Midbrain (tissue), 1 donor: ENCODE measurements at places on chromosomes 6 and 20.

- DNase-seq = no peak
Observed at GRCh38 chr6:147226163-147226724, 22.0 kb downstream of the STXBP5 start.

DNA sequence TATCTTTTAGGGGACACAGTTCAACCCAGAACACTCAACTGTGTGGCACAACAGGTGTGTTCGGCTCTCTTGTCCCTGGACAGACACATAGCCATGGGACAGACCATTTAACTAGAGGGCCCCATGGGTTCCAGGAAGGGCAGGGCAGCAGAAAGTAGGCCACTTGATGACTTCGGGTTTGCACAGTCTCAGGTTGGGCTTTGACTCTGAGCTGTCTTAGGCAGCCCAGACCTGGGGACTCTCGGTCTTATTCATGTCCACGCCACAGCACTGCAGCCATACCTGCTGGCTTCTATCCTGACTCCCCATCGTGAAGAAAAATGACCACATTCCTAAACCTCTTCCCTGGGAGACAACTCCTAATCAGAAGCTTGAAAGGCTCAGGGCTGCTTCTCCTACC is 146.1 kb upstream of the AKAP12 start:
- DNase-seq = no peak

DNA sequence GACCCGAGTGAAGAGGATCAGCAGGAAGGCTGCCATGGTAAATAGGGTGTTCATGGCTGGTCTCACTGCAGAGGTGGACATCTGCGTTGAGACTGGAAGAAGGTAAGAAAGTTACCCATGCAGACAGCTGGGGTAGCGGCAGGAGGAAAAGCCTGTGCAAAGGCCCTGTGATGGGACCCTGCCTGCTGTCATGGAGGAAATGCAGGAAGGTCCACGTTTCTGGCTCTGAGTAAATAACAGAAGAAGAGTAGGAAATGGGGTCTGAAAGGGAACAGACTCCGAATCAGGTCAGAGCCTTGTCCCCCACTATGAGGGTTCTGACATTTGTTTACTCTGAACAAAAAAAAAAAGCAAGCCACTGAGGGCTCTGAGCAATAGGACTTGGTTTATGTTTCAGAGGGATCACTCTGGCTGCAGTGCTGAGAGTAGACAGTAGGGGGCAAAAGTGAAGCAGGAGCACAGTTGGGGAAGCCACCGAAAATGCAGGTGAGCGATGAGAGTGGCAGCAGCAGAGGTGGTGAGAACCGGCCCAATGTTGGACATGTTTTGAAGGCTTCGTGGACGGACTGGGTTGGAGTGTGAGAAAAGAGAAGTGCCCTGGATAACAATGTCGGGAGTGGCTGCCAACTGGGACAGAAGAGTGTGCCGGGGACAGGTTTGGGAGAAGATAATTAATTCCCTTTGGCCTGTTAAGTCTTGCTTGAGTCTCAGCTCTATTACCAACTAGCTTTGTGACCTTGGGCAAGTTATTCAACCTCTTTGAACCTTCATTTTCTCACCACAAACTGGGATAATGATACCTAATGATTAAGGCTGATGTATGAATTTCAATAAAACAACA is 57.9 kb upstream of the MAP7 start:
- peak; percentile 43 for DNase-seq

DNA sequence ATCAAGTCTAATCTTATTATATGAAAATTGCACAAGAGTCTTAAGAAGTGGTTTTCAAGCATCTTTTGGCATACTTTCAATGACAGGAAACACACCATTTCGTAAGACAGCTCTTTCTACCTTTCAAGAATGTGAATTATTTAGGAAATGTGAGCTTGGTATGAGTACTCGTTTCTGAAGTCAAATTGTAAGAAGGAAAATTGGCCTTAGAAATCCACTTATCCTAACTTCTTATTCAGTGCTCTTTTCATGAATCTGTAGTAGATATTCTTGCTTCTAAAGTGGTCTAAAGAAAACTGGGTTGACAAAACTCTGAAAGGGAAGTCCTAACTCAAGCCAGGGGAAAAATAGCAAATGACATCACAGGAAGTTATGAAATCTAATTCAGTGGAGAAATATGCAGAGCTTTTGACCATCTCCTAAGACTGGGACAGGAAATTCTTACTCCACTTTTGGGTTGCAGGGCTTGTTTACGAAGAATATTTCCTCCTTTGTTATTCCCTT is 38.5 kb upstream of the OGFRL1 start:
- DNase-seq = peak; percentile 30

DNA sequence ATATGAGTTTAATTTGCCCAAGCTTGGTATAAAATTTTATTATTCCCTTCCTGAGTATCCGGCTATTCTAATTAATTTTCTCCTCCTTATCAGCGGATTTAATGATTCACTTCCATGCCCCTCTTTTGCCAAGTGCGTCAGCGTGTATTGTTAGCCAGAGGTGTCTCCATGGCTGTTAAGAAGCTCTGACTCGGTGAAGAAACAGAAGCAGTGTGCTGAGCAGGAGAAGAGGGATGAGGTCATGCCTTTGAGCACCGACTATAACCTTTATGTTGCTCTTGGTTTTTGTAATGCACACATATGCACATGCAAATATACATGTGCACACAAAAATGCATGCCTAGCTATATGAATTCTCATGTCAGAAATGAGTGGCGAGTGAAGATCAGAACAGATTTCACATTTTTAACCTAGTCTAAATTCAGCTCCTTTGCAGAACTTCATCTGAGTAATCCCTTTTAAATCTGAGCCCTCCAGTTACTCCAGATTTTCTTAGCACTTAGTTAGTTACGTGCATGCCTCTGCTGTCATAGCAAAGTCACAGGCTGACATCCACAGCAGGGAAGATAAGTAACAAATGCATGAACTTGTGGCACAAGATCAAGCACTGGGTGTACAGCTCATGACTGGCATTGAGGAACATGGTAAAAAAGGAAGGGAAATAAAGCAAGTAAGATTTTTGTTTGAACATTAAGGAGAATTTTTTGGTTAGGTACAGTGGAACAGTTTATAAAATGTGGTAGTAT is 24.3 kb downstream of the HTR1E start:
- no peak for DNase-seq

DNA sequence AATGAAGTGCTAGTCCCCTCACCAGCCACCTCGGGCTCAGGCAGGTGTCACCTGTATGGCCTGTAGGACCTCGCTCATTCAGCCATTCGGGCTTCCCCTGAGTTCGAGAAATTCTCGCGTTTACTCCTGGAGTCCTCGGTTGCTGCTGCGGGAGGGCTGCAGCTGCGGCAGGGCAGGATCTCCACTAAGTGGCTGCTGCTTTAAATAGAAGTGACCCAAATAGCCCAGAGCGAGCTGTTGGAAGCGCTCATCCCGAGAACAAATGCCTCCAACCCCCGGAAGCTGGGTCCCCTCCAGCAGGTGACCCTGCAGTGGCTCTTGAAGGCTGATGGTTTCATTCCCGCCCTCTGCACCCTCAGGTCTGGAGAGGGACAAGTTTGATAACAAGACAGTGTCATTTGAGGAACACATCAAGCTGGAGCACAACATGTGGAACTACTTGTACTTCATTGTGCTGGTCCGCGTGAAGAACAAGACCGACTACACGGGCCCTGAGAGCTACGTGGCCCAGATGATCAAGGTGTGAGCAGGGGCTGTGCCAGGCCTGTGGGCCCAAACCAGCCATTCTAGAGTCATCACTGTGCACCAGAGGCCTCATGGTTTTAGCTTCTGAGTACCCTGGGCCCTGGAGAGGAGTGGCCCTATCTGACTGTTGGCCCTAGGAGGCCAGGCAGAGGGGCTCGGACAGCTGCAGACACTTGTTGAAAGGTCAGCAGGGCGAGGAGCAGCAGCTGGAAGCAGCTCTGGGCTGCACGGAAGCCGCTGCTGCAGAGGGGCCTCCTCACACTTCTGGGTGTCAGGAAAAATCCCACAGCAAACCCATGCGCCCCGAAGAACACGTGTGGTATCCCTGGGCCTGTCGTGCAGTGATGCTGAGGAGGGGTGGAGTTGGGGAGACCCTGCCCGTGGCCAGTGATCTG is 18.1 kb downstream of the UQCC2 start:
- DNase-seq = no peak
